ENCODE measurements at places on chromosomes 2 and 18. TPM values are rescaled to one million over a fixed set of nuclear protein-coding genes. Genes with fewer than 3 reads are reported as not detected.

CHRNG gene
- not detected for total RNA-seq

RUFY4 gene
- not detected for total RNA-seq

DNA sequence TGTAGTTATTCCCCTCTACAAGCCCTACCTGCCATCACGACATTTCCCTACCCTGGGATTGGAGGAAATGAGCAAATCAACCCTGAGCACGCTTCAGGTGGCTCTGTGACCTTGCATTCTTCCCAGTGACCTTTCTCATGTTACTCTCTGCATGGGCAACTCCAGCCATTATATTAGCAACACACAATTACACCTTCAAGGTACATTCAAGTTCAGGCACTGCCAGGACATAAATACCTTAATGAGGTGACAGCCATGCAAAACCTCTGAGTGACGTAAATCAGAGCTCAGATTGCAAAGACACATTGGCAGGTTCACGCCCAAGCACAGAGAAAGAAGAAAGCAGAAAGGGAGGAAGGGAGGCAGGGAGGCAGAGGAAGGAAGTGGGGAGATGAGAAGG is 68.7 kb upstream of the ALK start:
- H3K27me3 ChIP-seq, result peaks cover 8% of the 10 kb centered on the region
- H3K4me3 ChIP-seq, result no peak overlapping the region
- no peak for DNase-seq
- no peak overlapping the region for H3K27ac ChIP-seq
- no peaks in the 10 kb centered on the region for H3K4me1 ChIP-seq

GRCh38 chr2:15069149-15069548 is 436.6 kb downstream of the LRATD1 start:
- H3K4me3 ChIP-seq, result no peak overlapping the region
- H3K27me3 ChIP-seq, result no peaks in the 10 kb centered on the region
- DNase-seq, result no peak
- H3K4me1 ChIP-seq, result no peaks in the 10 kb centered on the region

GRCh38 chr2:171404261-171404660 is 29.5 kb downstream of the METTL8 start:
- no peaks in the 10 kb centered on the region for H3K4me1 ChIP-seq
- no peaks in the 10 kb centered on the region for H3K27me3 ChIP-seq
- DNase-seq, result no peak
- H3K27ac ChIP-seq, result no peak overlapping the region
- H3K36me3 ChIP-seq, result no peaks in the 10 kb centered on the region

GRCh38 chr2:112939425-112939824 is 28.5 kb downstream of the IL37 start:
- no peaks in the 10 kb centered on the region for H3K36me3 ChIP-seq
- no peak for DNase-seq
- H3K4me1 ChIP-seq, result no peaks in the 10 kb centered on the region

DNA sequence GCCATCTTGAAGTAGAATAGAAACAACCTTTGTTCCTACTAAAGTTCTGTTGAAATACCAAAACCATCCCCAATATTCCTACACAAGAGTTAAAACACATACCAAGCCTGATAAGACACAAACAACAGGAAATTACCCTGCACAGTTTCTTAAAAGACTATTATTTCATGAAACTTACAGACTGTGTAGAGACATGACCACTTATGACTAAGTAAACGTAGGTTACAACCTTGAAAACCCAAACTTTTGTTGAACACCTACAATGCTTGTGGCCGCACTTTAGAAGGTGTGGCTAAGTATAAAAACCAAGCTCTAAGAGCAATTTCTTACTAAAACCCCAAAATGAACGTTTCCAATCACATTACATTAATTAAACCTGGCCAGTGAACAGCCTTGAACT is 2.0 kb downstream of the SMAD2 start:
- H3K4me1 ChIP-seq, result peaks cover 58% of the 10 kb centered on the region
- peak overlapping the region; percentile 85 for H3K4me3 ChIP-seq
- H3K27ac ChIP-seq, result no peak overlapping the region
- no peak for DNase-seq
- no peaks in the 10 kb centered on the region for H3K36me3 ChIP-seq
- no peaks in the 10 kb centered on the region for H3K27me3 ChIP-seq

- peaks cover 86% of the 10 kb centered on the region for H3K27me3 ChIP-seq
- no peak overlapping the region for H3K4me3 ChIP-seq
- peaks cover 11% of the 10 kb centered on the region for H3K4me1 ChIP-seq
- no peak overlapping the region for H3K27ac ChIP-seq
- no peaks in the 10 kb centered on the region for H3K36me3 ChIP-seq
Observed at GRCh38 chr2:44949329-44950151, 8.0 kb downstream of the SIX3 start.

DNA sequence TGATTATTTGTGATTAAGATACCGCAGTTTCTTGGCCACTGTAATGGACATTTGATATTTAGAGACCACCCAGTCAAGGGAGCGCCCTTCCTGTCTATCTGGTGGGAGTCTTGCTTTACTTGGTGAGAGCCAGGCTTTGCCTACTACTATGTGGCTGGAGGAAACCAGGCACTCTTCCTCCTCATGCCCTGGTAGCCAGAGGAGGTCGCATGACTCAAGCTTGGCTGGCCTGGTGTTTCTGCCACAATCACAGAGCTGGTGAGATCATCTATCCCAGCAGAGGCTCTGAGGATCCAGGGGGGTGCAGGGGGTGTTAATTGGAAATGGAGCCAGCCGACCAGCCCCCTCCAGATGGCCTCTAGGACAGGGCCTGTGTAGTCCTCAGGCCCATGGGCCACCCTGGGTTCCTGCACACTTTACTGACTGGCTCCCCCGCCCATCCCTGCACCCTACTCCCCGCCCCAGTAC is 46.8 kb upstream of the BIN1 start:
- no peaks in the 10 kb centered on the region for H3K36me3 ChIP-seq
- H3K4me3 ChIP-seq, result no peak overlapping the region
- H3K27me3 ChIP-seq, result no peaks in the 10 kb centered on the region
- no peak for DNase-seq
- H3K27ac ChIP-seq, result no peak overlapping the region

DNA sequence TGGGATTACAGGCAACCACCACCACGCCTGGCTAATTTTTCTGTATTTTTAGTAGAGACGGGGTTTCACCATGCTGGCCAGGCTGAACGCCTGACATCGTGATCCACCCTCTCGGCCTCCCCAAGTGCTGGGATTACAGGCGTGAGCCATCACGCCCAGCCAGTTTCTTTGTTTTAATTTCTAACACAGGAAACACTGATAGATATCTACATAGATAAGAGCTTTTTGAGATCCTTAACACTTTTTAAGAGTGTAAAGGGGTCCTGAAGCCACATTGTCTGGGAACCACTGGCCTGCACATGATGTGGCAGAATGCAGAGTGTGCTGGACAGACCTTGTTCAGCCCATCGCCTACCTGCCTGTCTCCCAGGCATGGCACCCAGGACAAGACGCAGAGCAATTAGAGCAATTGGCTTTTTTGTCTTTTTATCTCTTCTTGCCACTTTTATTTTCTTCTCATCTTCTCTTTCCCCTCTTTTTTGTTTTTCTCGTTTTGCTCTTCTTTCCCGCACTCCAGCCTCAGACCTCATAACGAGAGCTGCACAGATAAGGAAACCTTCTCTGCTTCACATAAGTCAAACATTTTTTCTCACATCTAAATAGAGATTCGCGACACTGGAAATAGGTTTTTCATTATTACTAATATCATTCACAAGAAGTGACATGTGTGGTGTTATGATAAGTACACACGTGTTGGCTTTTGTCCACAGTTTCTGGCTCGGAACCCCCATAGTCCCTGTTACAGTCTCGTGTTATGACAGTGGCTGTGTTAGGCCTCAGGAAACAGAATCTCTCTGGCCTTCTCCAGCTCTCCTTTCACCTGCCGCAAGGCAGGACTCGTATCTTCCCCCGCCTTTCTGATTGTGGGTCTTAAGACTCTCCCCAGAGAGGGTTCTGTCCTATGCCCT is 25.2 kb upstream of the GPR55 start:
- H3K27ac ChIP-seq, result no peak overlapping the region
- no peak for DNase-seq
- H3K27me3 ChIP-seq, result no peaks in the 10 kb centered on the region
- no peaks in the 10 kb centered on the region for H3K36me3 ChIP-seq

- no peak overlapping the region for H3K27ac ChIP-seq
- no peak overlapping the region for H3K4me3 ChIP-seq
- no peaks in the 10 kb centered on the region for H3K4me1 ChIP-seq
- no peak for DNase-seq
- H3K36me3 ChIP-seq, result no peaks in the 10 kb centered on the region
Observed at GRCh38 chr2:157192445-157193423, 64.8 kb upstream of the GALNT5 start.

PIEZO2 gene
- total RNA-seq, result 20.4 TPM

CASP10 gene
- 31.6 TPM for total RNA-seq

DNA sequence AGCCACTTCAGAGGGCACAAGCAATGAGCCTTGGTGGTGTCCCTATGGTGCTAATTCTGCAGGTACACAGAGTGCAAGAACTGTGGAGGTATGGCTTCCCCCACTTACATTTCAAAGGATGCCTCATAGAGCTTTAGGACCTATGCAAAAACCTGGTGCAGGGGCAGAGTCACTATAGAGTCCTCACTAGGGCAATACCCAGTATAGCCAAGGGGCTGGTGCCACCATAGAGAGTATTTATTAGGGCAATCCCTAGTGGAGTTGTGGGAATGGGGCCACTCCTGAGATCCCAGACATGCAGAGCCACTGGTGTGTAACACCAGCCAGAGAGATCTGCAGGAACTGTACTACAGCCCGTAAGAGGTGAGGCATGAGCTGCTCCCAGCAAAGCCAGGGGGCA is 312.2 kb downstream of the SLC4A3 start:
- no peaks in the 10 kb centered on the region for H3K36me3 ChIP-seq
- H3K27me3 ChIP-seq, result no peaks in the 10 kb centered on the region
- no peak overlapping the region for H3K27ac ChIP-seq
- no peak overlapping the region for H3K4me3 ChIP-seq
- DNase-seq, result no peak

GPR45 gene
- not detected for total RNA-seq

PDE1A gene
- total RNA-seq, result 6.3 TPM

SAG gene
- total RNA-seq, result not detected

ZSWIM2 gene
- total RNA-seq, result not detected

DNA sequence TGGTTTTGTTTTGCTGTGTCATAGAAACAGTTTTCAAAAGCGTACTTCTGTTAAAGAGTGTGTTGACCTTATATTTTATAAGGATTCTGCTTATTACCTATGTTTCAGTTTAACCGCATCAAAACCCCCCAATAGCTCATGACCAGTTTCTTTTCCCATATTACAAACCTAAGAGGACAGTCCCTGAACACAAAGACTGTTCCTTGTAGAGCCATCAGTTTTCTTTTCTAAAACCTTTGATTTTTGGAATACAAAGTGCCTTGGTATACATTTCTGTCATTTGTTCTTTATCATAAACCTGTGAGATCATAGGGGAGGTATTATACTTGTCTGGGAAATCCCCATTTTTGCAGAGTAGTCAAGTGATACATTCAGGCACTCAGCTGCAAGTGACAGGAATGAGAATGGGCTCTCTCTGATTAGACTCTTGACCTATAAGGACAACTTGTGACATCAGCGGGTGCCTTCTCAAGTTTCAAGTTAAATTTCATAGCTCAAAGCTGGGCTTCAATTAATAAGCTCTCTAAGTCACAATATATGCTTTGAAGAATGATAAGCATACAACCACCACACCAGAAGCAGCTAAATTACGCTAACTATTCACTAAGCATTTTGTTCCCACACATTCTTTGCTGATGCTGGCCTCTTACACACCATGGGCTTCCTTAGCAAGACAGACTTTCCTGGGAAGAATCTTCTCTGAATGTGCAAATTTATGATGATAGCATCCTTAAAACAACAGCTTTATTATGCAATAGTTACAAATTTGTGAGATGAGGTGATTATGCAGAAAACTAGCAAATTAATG is 97.5 kb upstream of the CD302 start:
- DNase-seq, result no peak
- H3K4me1 ChIP-seq, result no peaks in the 10 kb centered on the region
- no peak overlapping the region for H3K4me3 ChIP-seq
- no peaks in the 10 kb centered on the region for H3K36me3 ChIP-seq

GRCh38 chr2:65358678-65359400 is 73.6 kb downstream of the SPRED2 start:
- no peak for DNase-seq
- no peaks in the 10 kb centered on the region for H3K27me3 ChIP-seq
